Esophagus mucosa (tissue), 1 donor: ENCODE measurements at places on chromosomes 7 and 10. TPM values are rescaled to one million over a fixed set of nuclear protein-coding genes. Genes with fewer than 3 reads are reported as not detected.

DNA sequence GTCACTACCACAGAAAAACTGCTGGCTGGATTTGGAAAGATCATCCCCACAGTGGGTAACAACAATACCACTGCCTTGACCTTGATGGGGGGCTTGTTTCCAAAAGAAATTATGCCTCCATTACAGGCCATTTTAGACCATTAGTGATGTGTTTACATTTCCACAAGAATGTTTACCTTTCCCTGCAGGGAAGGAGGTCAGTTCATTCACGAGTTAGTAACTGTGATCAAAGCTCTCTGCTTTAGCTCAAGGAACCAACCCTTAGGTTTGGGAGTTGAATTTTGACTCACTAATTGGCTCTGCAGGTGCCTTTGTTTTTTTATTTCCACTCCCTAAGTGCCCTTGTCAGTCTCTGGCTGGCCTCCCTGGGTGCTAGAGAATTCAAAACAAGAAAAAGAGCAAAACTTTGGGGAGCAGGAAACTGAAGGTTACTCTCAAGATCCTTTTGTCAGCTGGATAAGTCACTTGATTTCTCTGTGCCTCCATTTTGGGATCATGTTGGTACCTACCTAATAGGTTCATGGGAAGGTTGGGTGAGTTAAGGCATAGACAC, 41.1 kb upstream of the NUPR2 start:
- no peak for ATAC-seq

GRCh38 chr10:61845950-61846268, 55.6 kb upstream of the ARID5B start:
- ATAC-seq, result no peak

DNA sequence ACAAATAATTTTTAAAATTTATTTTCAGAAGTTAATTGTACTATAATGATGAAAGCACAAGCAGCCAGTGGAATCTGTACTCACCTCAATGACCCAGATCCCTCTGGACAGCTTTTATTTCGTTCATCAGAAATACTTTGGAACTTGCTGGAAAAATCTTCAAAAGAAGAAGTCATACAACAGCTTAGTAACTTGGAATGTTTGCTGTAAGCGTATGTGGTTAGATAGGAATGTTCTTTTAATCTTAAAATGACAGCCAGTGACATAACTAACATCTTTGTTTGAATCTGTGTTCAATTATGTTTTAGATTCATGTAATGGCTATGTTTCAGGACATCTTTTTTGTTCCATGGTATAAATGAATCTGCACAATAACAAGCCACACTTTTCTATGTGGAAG, 26.8 kb downstream of the CFAP69 start:
- ATAC-seq, result no peak

Gene CALN1
- total RNA-seq, result 0.24 TPM

Gene NACAD
- 0.20 TPM for total RNA-seq

DNA sequence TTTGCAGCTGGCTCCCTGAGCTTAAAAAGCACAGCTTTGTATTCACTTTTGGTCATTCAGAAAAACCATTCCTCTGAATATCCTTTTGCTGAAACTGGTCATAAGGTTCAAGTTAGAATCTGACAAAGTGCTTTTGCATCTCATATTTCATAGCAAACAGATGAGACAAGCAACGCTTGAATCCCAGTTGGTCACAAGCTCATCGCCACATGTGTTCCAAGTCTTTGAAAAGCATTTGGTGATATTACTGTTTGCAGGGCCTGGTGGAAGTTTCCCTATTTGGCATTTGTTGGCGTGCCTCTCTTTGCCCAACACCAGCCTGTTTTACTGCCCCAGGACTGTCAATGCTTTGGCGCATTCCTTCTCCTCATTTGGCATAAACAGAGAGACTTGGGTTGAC, 10.3 kb downstream of the TACC2 start:
- ATAC-seq, result no peak

Gene SEMA3C
- 9.5 TPM for total RNA-seq

GRCh38 chr10:97365761-97366351, 31.3 kb upstream of the FRAT2 start:
- ATAC-seq, result no peak

GRCh38 chr7:138797715-138798320, at the start of the genes ATP6V0A4 and TMEM213:
Gene ATP6V0A4, minus strand, starts transcription at chr7:138798196. Its CDS starts 26,949 bp downstream, at chr7:138771247.
Gene TMEM213, plus strand, starts transcription at chr7:138797994. Its CDS starts 111 bp downstream, at chr7:138798105.
- ATAC-seq, result no peak

- no peak for ATAC-seq
These were observed 20.2 kb downstream of the CTBP2 start for GRCh38 chr10:125140151-125140550.

Gene SAP25
- total RNA-seq, result 0.32 TPM

DNA sequence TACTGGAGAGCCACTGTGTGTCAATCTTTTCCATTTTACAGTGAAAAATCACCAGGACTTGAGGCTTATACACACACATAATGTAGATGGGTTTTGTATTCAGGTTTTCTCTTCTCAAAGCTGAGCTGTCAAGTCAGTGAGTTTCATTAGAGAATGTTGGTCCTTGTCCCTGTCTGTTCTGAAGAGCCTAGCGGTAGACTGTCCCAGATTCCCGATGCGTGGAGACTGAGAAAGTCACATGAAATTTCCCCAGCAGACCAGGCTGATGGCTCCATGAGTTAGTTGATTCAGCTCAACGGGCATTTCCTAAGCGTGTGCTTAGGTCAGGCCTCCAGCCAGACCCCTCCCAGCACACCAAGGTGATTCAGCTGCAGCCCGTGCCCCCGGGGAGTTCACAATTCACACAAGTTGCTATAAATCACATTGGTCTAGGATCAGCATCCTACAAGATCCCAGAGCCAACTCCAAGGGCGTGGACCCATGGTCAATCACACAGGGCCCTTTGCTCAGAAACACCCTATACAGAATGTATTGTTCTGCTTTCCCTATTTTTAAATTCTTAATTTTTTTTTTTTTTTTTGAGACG, 17.2 kb downstream of the CHST15 start:
- no peak for ATAC-seq

DNA sequence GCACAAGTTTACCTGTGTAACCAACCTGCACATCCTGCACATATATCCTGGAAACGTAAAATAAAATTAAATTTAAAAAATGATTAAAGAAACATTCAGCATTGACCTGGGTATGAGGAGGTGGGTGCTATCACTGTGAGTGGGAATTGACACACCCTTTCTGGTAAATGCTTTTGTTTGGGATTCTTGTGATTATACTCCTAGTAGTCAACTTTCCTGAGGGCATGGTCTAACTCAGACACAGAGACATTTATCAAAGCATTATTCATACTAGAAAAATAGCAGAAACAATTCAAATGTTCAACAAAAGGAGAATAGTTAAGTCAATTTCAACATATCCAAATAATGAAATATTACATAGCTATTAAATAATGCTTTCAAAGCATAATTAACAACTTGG, 44.2 kb downstream of the CNNM2 start:
- ATAC-seq, result no peak

Gene BLNK
- total RNA-seq, result 51.3 TPM

DNA sequence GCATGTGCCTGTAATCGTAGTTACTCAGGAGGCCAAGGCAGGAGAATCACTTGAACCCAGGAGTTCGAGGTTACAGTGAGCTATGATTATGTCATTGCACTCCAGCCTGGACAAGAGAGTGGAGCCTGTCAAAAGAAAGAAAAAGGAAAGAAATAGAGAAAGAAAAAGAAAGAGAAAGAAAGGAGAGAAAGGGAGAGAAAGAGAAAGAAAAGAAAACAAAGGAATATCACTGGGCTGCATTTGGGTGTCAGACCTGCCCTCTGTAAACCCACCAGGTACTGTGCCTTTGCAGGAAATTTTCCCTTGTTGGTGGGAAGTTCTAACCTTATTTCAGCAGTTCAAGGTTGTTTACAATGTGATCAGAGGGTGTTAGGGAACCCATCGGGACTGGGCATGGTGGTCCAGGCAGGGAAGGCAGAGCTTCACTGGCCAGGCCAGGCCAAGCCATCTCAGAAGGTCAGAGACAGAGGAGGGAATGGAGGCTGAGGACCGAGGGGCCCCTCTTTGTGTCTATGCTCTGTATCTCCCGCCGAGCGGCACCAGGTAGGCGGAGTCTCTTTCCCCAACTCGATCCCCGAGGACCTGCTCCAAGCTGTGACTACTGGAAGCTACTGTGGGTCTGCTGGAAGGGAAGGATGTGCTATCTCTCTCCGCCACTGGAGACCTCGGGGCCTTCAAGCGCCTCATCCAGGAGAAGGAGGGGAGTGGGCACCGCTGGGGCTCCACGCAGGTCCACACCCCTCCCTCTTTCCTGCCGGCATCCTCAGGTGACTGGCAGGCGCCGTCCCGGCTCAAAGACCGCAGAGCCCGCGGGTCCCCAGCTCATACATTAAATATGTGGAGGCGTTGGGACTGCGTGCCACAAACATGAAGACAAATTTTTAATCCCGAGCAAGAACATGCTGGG, 15.2 kb upstream of the KAZALD1 start:
- ATAC-seq, result no peak

GRCh38 chr7:40784176-40784575, 649.4 kb downstream of the SUGCT start:
- no peak for ATAC-seq

DNA sequence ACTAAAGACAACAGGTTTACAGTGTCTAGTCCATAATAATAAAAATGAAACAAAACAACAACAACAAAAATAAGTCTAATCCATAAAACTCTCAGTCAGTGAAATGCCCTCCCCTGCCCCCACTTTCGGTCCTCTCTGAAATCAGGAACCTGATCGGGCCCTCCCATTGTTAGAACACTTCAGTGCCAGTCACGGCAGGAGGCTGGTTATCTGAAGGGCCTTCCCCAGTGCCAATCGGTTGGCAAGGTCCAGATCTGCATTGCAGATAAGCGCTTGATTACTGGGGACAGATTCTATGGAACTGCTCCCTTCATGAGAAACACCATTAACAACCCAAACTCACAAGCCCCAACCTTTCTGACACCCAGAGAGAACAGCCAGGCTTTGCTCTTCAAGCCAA, 72.2 kb upstream of the EEPD1 start:
- no peak for ATAC-seq

- peak; percentile 81 for ATAC-seq
These were observed 78.0 kb downstream of the MKI67 start for GRCh38 chr10:128047991-128048818.

- ATAC-seq, result no peak
These were observed 70.4 kb downstream of the ZFAND4 start for GRCh38 chr10:45602082-45602730.

DNA sequence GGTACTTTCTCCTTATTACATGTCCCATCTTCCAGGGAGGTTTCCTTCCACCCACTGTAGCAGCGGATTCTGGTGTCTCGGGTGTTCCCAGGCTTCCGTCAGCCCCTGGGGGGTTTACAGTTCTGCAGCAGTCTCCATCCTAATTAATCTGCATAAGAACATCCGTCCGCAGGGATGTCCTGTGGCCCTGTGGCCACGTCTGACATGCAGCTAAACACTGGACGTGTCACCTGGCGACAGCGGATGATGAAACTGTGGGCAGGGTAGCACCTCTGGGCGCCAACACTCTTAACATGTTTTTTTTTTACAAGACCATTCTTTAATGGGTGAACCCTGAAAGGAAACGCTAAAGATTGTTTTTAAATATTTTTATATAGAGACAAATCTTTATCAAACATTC, 58.2 kb downstream of the DIP2C start:
- ATAC-seq, result no peak

Gene PNLIP
- not detected for total RNA-seq

- no peak for ATAC-seq
These were observed 3.2 kb downstream of the MINDY3 start for GRCh38 chr10:15857107-15857575.

- ATAC-seq, result no peak
These were observed 189.4 kb downstream of the ELFN1 start for GRCh38 chr7:1859266-1860035.

Gene ANKRD61
- not detected for total RNA-seq

DNA sequence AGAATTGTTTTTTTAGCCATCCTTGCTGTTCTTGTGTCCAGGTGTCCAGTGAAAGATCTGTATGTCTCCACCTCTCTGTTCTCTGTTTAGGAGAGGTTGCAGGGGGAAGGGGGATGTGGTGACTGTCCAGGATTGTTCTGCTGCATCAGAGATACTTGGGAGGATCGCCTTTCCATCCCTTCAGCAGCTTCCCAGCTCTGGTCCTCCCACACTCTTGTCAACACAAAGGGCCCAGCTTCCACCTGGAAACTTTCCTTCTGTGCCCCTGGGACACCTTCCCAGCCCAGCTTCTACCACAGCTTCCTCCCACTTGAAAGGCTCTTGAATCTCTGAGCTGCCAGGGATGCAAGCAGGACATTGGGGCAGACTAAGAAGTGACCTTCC, 82.0 kb upstream of the SLF2 start:
- no peak for ATAC-seq

DNA sequence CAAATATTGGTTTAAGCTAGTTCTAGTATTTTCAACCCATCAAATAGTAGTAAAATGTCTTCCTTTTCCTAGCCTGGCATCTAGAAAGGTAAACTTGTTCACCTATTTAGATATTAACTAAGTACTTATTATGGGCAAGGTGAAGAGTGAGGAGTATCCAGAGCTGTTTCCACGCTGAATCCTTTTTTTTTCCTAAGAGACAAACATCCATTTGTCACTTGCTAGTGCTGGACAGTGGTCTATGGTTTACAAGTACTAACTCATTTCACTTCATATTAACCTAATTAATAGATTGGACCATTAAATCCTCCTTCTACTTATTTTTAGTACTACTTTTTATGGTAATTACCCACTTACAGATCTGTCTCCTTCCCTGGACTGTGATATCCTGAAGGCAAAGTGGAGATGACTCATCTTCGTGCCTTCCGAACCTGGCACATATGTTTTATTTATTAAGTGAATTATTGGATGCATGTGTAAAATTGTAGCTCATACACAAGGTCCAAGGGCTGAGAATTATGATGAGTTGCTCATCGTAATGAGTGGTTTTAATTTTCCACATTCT, 159.6 kb upstream of the IGFBP3 start:
- ATAC-seq, result no peak

DNA sequence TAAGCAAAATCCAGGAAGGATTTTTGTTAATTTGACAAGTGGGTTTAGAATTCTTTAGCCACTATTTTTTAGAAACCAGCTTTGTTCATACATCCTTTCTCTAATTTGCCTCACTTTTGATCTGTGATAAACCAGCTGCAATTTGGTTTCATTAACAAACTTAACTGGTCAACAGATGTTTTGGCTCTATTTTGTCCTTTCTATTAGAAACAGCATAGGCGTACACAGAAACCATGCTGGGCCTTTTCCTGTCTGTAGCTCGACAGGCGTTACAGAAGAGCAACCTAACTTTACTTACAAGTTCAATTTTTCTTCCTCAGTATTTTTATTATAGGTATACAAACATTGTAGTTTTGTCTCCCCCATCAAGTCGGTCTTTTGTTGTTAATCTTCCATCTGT, 28.2 kb downstream of the KAT6B start:
- ATAC-seq, result no peak

Gene KLF14
- not detected for total RNA-seq

DNA sequence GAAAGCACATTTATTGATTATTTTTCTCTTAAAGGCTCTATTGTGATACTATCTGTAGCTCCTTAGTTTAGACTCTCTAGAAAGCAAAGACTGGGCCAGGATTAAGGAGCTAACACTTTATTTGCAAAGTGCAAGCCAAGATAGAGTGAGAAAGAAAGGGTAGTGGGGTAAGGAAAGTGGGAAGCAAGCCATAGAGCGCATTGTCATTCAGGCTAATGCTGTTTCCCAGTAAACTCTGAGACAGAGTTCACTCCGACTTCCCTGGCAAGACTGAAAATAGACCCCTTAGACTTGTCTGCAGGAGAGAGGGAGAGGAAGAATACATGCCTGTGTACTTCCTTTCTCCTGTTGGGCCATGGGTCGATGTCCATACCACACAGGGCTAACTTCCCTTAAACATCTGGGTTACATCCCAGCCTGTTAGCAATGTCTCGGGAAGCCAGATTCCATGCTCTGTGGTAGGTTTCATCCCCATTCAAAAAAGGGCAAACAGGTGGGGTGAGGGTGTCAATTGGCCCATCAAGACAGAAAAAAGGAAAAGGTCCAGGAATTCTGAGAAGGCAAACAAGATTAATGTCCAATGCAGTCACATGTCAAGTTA, 875.8 kb upstream of the CELF2 start:
- no peak for ATAC-seq

Gene CUBN
- total RNA-seq, result 0.12 TPM
